Activated naive CD4-positive, alpha-beta T cell treated with anti-CD3 and anti-CD28 coated beads for 36 hours (primary cell): ENCODE measurements at places on chromosomes 3 and 15. TPM values are rescaled to one million over a fixed set of nuclear protein-coding genes. Genes with fewer than 3 reads are reported as not detected.

DNA sequence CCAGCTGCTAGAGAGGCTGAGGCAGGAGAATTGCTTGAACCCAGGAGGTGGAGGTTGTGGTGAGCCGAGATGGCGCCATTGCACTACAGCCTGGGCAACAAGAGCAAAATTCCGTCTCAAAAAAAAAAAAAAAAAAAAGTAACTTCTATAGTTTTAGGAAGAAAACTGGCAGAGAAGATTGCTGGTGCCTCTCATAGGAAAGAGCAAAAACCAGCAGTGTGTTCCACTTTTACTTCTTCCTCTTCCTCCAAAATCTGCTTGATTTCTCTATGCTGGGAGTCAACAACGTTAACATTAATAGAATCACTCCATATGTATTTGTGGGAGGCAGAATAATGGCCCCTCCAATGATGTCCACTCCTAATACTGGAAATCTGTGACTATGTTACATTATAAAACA, 12.5 kb upstream of the NR1D2 start:
- DNase-seq = no peak

DNA sequence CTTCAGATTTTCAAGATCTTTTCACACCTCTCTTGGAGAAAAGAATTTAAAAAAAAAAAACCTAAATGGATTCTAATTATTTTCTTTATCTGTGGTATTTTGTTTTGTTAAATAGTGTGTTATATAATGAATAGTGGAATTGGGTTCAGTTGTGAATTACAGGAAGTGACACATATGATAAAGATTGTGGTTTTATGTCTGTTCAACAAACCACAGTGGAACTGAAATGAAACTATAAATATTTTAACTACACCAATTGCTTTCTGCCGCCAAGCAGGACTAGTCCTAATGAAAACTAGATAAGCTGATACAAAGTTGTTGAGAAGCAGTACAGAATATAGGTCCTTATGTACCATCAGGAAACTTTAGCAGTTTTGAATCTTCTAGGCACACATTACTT, 121.6 kb downstream of the UBE2E2 start:
- no peak for DNase-seq

- no peak for DNase-seq
Observed at GRCh38 chr3:37441689-37442088, 267.3 kb upstream of the LRRFIP2 start.

DNA sequence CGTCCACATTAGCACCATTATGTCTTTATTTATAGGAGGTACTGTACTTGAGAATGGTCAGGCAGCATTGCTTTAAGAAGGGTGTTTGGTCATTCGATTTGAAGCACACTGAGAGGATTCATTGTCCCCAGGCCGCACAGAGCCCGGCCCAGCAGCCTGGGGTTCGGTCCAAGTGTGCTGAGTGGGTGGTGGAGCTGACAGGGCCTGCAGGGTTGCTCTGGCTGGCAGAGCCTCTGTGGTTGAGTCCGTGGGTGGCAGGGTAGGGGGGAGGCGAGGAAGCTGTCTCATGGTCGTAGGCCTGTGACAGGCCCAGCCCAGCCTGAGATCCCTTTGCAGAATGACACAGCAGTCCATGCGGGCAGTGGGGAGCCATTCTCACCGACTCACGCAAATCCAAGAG, 227.7 kb upstream of the TOPAZ1 start:
- DNase-seq = no peak

DNA sequence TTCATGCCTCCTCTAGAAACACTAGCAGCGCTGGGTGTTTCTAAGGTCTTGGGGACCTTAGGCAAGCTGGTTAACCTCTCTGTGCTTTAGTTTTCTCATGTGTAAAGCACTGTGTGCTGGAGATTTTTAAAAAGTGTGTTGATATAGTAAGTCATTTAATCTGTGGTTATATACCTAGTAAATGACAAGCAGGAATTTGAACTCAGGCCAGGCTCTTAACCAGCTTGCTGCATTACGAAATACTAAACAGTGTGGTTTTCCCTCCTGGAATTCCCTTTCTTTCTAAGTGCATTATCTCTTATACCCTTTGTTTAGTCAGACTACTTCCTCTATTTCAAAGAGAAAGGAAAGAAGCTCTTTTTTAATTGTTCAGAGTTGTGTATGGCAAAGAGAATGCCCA, 26.5 kb downstream of the NEO1 start:
- DNase-seq = no peak

DNA sequence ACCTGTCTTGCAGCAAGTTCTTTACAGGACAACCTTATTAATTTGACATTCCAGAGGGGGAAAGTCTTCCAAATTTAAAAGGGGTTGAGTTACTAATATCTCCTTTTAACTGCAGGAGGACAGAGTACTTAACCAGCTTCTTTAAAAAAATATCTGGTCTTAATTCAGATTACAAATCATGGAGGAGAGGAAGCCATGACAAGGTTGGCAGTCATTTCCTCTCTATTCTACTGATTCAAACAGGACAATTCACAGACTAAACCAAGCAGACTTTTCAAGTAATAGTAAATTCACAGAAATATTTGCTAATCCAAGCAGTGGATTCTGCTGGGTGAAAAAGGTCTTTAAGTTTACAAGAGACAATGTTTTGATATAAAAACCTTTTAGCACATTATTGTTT, 185.3 kb downstream of the CFAP20DC start:
- no peak for DNase-seq

GRCh38 chr3:183930086-183930485, 45.4 kb upstream of the PARL start:
- no peak for DNase-seq

GRCh38 chr15:74291101-74292071, 55.3 kb downstream of the CCDC33 start:
- peak; percentile 87 for DNase-seq

ZNF197 gene
- 7.7 TPM for total RNA-seq

PPCDC gene
- 18.0 TPM for total RNA-seq

GOLGA6L9 gene
- 2.1 TPM for total RNA-seq

LYZL4 gene
- total RNA-seq = not detected

ADPGK gene
- 43.6 TPM for total RNA-seq
